NCI-H774 (cell line): ENCODE measurements at places on chromosomes 12 and 14.

- DNase-seq: no peak
Observed at GRCh38 chr12:131087991-131088700, 134.4 kb downstream of the ADGRD1 start.

DNA sequence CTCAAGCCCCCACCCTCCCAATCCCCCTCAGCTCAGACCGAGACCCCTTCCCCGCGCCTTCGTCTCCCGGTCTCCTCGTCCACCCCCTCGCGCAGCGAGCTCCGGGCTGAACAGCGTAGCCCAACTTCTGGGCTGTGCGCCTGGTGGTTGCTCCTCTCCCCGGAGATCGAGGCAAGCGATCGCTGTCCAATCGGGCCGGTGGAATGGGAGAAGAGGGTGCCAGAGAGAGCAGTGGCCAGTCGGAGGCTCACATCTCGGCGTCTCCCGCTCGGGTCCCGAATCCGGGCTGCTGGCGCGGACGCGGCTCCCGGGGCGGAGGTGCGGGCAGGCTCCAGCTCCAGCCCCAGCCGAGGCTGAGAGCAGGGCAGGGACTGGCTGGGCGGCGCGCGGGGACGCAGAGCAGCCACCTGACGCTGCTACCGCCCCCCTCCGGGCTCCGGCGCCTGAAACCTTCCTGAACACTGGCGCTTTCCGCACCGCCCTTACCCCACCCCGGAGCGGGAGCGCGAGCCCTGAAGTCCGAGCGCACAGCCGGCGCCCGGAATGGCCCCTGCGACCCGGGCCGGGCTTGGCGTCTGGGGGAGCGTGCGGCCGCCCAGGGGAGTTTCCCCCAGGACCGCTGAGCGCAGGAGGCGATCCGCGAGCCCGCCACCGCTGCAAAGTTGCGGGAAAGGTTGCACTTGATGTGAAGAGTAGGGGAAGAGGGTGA, 508 bp upstream of the KCNH5 start:
- peak; percentile 46 for DNase-seq

GRCh38 chr14:102474934-102475333, 34.6 kb downstream of the ANKRD9 start:
- DNase-seq: no peak

DNA sequence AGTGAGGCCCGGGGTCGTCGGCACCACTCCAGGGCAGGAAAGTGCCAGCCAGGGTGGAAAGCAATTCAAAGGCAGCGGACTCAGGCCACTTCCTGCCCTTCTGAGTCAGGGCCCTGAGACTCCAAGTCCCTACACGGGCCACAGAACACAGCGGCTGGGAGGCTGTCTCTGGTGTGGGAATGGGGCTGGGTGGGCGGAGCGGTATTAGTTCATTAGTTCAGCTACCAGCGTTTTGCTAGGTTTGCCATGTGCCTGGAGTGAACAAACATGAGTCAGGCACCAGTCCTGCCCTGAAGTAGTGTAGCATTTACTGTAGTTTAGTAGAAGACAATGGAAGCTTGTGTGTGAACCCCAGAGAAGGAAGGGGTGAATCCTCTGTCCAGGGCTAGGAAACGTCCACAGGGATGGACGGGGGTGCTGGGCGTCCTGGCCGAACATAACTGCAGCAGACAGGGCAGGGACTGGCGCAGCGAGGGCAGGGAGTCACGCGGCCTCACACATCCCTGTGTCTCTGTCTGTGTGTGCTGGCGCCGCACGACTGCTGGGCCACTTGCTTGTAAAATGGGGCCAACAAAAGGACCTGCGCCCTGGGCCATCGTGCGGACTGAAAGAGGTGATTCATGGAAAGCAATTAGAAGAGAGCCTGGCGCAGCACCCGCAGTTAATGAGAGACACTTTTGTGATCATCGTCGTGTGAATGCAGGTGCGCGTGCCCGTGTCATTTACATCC, 186.4 kb upstream of the PRMT8 start:
- DNase-seq: peak; percentile 81

GRCh38 chr12:57834086-57834876, 12.2 kb downstream of the CTDSP2 start:
- DNase-seq: no peak

GRCh38 chr14:64758691-64759554, 54.7 kb downstream of the PLEKHG3 start:
- DNase-seq: no peak

DNA sequence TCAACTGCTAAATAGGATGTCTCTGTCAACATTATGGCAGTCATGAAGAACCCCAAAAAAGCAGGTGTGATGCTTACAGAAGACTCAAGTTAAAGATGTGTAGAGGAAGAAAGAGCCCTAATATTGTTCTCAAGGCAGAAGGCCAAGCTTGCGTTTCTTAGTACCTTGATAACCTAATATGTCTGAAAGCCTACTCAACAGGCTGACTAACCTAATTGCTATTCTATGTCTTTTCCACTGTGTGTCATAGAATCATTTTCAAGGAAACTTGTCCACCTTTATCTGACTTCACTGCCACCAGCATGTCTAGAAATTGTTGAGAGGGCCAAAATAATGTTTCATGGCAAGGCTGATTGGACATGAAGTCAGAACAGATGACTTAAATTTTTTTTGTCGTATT, 373.2 kb downstream of the BTG1 start:
- no peak for DNase-seq

GRCh38 chr12:91577586-91578539, 395.2 kb upstream of the DCN start:
- peak; percentile 33 for DNase-seq

- no peak for DNase-seq
Observed at GRCh38 chr14:105146976-105147635, 21.5 kb downstream of the JAG2 start.

DNA sequence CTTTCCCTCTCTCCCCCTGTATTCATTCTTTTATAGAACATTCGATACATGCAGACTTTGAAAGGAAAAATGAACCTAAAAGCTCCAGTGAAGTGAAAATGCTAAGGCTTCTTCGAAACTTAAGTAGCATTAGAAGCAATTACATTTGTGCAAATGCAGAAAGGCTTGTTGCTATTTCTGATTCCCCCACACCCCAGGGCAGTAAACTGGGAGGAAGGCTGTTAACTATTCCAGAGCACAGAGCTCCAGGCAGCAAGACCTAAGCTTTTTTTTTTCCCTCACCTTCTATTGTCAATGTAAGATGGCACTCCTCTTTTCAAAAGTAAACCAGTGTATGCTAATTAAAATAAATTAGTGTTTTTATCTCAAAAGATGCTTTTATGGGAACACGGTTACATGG, 448.9 kb upstream of the TBX3 start:
- no peak for DNase-seq

- DNase-seq: no peak
Observed at GRCh38 chr12:81874166-81874565, 115.0 kb upstream of the PPFIA2 start.

DNA sequence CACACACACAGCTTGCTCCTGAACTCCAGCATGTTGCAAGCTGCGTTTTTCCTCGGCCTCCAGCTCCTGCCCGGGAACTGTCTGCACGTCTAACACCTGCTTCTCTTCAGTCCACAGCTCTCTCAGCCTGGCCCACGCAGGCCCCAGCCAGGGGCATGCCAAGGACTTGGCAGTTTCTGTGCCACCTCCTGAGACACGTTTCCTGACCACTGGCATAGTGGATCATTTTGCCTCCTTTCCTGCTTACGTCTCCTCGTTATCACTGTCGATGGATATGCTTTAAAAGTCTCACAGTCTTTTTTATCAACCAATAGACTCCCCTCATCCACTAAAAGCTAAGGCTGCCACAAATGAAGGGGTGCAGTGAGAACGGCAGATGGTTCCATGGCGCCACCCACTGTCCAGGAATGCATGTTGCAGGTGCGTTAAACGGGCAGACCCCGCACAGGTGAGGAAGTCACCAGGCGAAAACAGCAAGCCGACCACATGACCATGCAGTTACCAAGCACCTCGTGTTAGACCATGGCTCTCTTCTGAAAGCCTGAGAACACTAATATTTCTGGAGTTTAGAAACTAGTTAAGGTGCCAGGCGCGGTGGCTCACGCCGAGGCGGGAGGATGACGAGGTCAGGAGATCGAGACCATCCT, 14.7 kb upstream of the TEAD4 start:
- peak; percentile 85 for DNase-seq
